ENCODE measurements at places on chromosomes 5 and 9.

GRCh38 chr9:124843456-124844034 is 9.7 kb upstream of the WDR38 start:
- no peak for DNase-seq

GRCh38 chr5:111278858-111279504 is 54.8 kb downstream of the CAMK4 start:
- peak; percentile 66 for DNase-seq

DNA sequence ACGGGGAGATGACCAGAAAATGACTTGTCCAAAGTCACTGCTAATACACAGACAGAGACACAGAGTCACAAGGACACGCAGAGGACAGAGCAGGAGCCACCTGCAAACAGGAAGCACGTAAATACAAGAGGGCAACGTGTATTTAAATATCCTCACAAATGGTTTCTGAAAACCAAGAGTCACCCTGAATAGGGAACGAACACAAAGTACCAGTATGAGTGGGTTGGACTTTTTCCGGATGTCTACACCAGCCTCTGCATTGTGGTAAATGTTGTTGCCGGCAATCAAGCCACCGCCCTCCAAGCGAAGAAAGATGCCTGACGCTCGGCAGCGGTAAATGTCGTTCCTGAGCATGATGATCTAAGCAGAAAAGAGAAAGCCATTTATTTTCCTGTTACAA is 44.5 kb downstream of the FBXO10 start:
- no peak for DNase-seq

DNA sequence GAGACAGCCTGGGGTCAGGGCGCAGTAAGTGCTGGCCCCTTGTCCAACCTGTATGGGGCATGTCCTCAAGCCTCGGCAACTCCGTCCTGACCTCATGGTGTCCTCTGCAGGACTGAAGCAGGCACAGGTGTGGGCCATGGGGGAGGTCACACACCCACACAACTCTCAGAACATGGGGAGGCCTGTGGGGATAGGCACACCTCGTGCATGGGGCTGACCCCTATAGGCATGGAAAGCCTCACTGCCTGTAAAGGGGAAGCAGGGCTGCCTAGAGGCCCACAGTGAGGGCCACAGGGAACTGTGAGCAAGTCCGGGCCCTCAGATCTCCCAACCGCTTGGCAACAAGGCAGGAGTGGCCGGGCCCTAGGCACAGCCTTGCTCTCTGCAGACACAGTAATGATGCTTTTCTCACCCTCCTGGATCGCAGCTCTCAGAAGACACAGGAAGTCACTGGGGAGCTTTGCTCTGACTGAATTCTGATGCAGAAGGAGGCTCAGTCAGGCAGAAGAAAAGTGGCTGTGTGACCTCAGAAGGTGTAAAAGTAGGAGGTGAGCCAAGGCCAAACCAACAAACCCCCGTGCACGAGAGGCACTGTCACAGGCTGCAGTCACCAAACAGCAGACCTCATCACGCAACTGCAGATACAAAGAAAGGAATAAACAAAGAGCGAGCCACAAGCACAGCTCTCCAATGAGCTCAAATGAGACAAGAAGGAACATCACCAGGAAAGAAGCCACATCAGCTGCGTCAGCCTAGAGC is 5.4 kb downstream of the IPPK start:
- DNase-seq = no peak

DNA sequence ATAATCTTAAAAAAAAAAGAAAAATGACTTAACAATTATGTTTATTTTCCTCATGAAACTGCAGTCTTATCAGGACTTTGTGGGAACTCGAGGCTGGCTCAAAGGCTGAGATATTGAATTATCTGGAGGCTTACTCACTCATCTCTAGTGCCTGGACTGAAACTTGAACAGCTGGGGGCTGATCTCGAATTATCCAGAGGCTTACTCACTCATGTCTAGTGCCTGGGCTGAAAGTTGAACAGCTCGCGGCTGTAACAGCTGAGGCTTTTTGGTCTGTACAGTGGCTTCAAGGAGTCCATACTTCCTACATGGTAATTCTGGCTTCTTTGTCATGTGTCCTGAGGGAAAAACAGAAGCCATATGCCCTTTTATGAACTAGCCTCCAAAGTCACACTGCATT is 371.9 kb downstream of the CETN3 start:
- DNase-seq = peak; percentile 72

DNA sequence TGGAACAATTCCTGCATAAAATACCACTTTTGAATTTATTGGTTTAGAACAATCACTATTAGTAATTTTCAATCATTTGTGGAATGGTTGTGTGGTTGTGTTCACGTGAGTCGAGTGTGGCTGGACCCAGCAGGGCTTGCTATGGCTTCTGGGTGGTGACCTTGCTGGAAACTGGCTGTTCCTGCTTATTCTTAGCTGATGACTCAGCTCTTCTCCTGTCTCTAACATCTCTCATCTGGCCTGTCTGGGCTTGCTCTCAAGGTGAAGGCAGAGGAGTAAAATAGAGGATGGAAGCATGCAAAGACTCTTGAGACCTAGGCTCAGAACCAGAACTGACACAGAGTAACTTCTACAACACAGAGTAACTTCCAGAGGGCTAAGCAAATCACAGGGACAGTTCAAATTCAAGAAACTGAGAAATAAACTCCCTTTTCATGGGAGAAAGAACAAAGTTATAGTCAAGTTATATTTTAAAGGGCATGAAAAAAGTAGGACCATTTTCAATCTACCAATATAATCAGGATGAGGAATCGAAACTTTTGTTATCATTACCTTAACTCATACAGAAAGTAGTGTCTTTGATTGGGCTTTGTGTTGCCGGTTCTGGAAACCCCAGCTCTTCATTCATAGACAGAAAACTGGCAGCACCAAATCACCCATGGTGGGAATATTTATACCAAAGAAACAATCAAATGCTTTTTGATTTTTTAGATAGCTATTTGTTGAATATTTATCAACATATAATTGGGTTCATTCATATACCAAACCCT is 665.1 kb downstream of the CDH18 start:
- DNase-seq = no peak

GRCh38 chr9:6584881-6585597 is 60.5 kb downstream of the GLDC start:
- DNase-seq = peak; percentile 60

- peak; percentile 37 for DNase-seq
These were observed 7.6 kb upstream of the AK3 start for GRCh38 chr9:4748612-4749011.

- no peak for DNase-seq
These were observed 118.0 kb upstream of the PHYKPL start for GRCh38 chr5:178350361-178351220.

DNA sequence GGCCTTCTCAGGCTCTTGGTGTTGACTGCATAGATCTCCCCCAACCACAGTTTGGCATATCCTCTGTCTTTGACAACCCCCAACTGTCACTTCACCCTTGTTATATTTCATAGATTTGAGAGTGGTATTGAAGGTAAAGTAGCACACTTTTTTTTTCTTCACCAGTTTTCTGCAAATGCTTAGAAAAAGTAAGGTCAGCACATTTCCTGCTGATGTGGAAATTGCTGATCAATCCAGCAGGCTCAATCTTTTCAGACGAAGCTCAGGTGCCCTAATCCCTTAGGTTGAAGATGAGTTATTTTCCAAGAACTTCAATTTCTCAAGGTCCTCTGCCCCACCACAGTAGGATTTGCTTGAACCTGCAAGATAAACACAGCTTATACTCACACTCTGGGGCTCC is 38.5 kb upstream of the ANKRD31 start:
- DNase-seq = no peak

DNA sequence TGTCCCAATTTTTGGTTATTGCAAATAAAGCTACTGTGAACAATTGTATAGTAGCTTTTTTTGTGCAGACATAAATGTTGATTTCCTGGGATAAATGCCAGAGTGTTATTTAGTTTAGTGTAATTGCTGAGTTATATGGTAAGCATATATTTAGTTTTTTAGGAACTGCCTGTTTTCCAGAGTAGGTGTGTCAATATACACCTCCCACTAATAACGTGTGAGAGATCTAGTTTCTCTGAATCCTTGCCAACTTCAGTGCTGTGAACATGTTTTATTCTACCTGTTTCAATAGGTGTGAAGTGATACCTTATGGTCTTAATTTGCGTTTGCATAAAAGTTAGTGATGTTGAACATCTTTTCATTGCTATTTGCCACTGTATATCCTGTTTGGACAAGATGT is 9.1 kb upstream of the OR2S2 start:
- no peak for DNase-seq

DNA sequence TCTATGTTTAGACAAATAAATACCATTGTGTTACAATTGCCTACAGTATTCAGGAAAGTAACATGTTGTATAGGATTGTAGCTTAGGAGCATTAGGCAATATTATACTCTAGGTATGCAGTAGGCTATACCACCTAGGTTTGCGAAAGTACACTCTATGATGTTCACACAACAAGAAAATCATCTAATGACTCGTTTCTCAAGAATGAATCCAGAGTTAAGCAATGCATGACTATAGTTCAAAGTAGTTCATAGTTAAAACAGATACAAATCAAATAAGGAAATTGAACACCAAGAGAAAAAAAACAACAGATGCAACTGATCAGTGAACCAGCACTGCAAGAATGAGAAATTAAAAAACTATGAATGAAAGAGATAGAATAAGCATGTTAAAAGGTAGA is 27.6 kb upstream of the ABLIM3 start:
- peak; percentile 44 for DNase-seq

DNA sequence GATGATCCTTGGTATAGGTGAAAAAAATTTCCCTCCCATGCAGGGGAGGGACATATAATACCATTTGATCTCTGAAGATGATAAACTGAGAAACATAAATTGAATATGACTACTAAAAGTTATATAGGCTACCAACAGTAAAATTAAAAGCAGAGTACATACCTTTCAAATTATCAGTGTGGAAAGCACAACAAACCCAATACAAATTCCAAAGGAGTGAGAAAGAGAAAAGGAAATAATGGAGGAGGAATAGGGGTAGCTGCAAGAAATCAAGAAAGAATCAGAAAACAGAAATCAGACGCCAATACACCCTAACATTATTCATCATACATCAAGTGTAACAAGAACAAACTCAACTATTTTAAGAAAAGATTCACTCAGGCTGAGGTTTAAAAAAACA is 17.7 kb downstream of the GNAQ start:
- DNase-seq = no peak

DNA sequence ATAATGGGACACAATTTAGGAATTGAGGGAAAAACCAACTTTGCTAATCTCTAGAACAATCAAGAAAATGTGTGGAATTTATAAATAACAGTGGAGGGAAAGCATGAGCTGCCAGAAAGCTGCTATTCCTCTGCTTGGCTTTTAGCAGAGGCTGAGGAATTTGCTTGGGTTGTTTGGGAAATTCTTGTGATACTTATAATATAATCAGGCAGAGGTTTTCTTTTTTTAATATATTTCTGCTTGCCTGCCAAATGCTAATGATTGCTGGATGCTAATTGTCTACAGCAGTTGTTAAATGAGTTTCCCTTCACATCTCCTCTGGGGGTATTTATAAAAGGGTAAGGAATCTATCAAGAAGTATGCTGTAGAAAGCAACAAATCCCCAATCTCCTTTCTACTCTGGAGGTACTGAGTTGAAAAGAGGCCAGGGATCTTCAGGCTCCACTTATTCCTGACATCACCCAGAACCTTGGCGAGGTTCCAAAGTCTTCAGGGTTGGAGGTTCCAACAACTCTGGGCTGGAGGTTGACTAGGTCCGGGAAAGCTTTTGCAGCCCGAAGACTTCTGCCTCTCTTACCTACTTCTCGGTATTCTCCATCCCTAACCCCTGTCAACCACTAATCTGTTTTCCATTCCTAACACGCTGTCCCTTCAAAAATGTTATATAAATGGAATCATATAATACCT is 60.4 kb upstream of the TMED7 start:
- peak; percentile 17 for DNase-seq

GRCh38 chr9:137000177-137000930 is 4.0 kb upstream of the CLIC3 start:
- DNase-seq = peak; percentile 58

DNA sequence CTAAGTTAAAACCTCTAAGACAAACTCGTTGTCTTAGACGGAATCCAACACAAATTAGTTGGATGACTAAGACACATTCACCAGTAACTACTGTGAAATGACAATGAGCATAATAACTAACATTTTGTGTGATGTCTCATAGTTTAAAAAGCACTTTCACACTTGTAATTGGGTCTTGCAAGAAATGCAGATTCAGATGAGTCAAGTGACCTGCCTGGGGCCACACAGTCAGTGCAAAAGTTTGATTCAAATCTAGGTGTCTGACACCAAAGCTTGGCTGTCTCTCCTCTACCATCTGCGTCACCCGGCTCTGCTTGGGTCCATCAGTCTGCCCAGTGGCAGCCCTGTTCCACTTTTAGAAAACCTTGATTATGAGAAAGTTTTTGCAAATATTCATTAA is 143.7 kb downstream of the TTLL11 start:
- DNase-seq = no peak
